Activated naive CD8-positive, alpha-beta T cell treated with anti-CD3 and anti-CD28 coated beads for 36 hours (primary cell): ENCODE measurements at places on chromosomes 4 and X.

DNA sequence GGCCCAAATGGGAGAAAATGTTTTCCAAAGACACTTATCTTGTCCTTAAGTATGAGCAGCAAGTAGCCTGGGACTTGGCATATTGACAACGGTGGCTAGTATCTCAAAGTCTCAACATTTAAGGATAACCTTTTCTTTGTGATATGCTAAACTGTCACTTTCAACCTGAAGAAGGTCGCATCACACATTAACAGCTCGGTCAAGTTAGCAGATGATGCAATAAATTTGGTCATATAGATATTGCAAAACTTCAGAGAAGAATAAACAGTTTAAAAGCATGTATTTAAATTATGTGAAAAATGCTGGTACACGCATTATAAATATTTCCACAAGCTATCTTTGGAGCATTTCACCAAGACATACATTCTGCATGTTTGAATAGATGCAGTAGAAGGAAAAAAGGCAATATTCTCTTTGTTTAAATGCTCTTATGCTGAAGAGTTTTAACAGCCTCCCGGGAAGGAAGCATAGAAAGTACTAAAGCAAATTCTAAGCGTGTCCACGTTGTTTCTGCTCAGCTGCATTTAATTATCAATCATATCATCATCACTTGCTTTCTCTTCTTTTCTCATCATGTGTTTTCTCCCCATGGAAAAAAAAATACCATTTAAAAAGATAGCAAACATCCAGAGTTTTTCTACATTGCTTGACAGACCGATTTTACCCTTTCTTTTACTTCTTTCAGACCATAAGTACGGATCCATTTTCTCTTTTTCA lies 24.2 kb downstream of the ARHGAP6 start:
- DNase-seq = no peak

DNA sequence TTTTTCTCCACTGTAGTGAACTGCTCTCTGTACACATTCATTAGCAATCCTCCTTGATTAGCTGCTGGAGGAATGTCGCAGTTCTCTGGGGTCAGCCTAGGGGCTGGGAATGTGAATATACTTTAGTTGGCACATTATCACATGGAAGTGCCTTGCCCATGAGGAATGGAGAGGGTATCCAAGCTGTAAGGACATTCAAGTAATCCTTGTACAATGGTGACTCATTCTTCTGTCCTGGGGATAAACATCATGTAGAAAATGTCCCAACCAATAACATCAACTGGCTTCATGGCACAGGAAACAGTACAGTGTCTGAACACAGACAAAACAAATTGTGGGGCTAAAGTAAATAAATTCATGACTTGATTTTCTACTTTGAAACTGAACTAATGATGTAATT lies 147.1 kb downstream of the GLRA2 start:
- no peak for DNase-seq

DNA sequence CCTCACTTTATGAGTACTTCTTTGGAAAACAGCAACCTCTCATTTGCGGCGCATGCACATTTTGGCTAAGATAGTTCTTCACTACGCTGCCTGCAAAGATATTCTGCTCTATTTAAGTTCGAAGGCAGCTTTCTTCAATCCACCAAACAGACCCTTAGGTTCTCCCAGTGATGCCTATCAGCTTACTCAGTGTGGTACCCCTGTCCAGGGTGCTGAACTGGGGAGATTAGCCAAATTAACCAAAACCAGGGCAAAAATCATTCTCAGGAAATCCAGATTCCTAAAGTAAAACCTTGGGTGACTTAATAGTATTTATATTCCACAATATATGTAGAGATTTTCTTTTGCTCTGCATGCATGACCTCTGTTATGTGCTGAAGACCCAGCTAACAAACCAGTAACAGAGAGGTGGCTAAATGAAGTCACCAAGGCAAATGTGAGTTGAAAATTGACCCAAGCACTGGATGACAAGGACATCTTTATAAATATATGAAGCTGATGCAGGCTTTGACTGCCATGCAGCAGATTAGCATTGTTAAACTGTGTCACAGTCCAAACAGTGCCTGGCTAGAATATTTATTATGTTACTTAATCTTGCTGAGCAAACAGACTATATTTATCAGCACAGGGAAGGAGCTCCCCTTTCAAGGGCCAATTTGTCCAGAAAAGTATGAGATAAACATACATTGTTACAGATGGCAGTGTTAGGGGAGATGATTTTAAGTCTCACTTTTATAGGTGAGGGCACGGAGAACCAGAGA lies 418.2 kb downstream of the STIM2 start:
- DNase-seq = no peak

DNA sequence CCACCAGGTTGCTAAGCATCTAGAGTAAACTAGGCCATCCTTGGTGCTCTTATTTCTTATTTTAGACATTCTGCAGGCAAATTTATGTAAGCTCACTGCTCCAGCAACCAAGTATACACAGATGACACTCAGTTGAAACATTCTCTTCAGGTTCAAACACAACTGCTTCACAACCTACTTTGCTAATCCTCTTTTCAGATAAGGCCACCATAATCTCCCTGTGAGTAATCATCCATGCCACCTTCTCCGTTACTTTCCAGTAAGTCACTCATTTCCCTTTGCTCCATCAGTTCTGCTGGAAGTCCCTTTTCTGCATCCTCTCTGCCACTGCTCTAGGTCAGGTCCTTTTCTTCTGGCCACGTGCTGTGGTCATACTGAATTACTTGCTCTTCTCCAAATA lies 120.2 kb upstream of the WDFY3 start:
- DNase-seq = no peak

DNA sequence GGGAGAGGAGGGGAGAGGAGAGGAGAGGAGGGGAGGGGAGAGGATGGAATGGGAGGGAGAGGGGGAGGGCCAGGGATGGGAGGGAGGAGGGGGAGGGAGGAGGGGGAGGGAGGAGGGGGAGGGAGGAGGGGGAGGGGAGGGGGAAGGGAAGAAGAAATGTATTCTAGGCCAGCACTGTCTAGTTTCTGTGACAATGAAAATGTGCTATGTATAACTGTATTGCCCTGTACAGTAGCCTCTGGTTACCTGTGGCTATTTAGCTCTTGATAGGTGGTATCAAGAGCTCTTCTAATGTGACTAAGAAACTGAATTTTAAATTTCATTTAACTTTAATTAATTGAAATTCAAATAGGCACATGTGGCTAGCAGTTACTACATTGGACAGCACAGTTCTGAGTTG lies 143.1 kb downstream of the BTC start:
- DNase-seq = no peak

DNA sequence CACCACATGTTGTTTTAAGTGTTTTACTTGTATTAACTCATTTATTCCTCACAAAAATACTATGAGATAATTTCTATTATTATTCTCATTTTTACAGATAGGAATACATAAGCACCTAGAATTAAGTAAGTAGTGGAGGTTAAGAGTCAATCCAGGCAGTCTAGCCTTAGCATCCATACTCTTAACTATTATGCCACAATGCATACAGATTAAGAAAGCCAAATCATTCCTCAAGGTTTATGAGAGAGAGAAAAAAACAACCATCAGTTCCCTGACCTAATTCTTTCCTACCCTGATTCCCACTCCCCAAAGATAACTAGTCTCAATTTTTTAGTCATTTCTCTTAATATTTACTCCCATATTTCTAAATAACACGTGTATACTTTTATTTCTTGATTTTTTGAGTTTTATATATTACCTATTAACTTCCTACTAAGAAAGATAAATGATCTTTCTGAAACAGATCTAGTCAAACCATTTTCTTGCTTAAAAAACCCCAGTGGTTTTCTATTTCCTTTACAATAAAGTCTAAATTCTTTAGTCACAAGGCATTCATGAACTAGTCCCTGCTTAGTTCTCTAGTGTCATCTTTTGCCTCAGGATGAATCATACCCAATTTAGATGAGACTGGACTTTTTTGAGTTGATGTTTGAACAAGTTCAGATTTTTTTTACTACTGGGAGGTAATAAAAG lies 16.0 kb downstream of the UBA6 start:
- no peak for DNase-seq

DNA sequence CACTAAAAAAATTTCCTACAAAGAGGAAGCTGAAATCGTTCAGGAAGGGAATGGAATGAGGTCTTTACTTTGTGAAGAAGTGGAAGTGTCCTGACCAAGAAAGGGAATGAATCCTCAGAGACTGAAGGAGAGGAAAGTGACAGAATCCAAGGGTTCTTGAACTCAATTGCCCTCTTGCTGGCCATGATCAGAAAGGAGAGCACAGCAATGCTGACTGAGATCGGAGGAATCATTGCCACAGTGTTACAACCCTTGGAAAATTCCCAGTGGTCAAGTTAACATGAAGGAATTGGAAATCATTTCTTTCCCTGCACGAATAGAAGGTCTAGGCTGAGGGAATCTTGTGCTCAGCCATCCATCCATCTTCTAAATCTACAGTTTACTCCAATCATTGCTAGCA lies 190.0 kb upstream of the NEIL3 start:
- no peak for DNase-seq

- peak; percentile 87 for DNase-seq
These were observed 10.3 kb downstream of the ATP5ME start for GRCh38 chr4:663438-664428.

DNA sequence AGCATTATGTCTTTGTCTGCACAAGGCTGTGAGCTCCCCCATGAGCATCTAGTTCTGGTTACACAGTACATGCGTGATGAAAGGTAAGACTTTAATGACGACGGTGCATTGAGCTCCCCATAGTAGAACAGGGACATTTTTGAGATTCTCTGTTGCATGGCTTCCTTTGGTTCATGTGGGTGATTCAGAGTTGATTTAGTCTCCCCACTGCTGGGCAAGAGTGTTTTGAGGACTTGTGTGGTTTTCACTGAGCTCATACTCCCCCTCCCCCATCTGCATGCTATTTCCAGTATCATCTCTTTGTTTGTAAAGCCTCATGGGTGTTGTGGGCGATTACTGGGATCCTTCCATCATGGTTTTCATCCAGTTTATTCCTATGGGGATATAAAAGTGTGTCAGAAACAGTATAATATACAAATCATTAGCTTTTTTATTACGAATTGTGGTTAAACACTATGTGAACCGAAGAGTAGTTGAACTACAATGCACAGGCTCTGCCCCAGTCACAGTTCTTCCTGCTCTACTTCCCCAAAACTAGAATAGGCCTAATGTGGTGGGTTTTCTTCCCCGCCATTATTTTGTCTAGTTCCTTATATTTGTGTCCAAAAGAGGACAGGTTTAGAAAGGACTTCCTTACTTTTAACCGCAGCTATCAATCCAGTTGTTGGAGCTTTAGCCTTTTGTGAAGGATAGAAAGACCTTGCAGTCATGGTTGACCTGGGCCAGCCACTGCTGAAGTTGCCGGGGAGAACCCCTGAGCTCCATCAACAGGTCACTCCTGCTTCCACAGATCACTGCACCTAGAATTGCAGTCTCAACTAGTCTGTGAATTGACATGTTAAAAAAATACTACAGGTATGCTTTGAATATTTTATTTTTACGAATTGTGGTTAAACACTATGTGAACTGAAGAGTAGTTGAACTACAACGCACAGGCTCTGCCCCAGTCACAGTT lies 30.4 kb downstream of the KIT start:
- no peak for DNase-seq

DNA sequence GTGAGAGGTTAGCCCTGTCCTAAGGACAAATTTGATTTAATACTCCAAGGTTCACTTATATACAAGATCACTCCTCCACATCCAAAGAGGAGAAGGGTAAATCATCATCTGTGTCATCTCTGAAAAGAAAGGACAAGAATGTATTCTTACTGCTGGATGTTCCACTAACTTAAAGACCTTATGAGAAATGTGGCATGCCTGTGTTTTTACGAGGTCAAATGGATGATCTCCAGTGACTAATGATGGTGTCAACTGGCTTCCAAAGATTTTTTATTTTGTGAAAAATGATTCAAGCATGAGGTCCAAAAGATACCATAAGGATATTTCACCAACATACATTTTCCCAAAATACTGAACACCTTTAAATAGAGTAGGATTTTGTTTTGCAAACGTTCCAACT lies 143.4 kb downstream of the PTCHD1 start:
- no peak for DNase-seq

- DNase-seq = no peak
These were observed 52.9 kb downstream of the PGRMC1 start for GRCh38 chrX:119288890-119289393.

GRCh38 chr4:139555705-139556070 lies 331 bp downstream of the SETD7 start:
- no peak for DNase-seq

- no peak for DNase-seq
These were observed 4.7 kb downstream of the MGARP start for GRCh38 chr4:139275281-139275735.

GRCh38 chrX:81278616-81279015 lies 76.7 kb downstream of the SH3BGRL start:
- DNase-seq = no peak

DNA sequence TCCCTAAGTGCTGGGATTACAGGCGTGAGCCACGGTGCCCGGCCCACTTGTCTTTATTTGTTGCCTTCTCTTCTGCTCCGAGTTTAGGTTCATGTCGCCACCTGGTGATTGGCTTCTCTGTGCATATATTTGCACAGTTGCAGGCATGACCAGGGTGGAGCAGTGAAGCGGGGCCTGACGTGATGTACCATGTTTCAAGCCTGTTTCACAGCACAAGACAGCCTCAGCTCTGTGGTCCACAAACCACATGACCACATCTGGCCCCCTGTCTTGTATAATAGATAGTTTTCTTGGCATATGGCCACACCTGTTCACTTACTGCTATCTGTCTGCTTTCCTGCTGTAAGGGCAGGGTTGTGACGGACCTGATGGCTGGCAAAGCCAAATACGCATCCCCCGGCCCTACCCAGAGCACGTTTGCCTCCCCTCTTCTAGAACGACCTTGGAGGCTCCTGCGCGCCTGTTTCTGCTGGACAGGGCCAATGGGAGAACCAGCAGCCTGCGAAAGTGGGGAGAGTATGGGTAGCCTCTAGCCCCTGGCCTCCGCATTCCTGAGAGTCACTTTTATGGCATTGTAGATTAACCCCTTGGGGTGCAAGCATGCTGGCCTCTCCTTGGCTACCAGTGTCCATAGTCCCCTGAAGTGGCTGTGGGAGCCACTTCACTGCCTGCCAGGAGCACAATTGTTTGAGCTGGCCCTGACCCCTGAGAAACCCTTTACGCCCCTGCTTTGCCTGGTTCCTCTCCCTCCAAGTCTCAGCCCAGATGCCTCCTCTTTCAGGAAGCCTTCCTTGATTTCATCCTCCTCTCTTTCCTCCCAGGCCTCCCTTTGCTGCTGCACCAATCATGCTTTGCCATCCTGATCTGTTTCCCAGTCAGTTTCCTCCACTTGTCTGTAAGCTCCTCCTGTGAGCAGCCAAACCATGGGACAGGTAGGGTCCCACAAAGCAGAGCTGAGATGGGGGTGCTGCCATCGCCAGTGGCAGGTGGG lies 6.0 kb upstream of the SH3TC1 start:
- no peak for DNase-seq
